Thyroid gland (tissue), 4 donors: ENCODE measurements at places on chromosomes 12 and 14. TPM values are rescaled to one million over a fixed set of nuclear protein-coding genes. Genes with fewer than 3 reads are reported as not detected.

GRCh38 chr12:27342536-27342935 is 9.9 kb downstream of the BMAL2 start:
- H3K4me1 ChIP-seq, result no peaks in the 10 kb centered on the region
- no peak for DNase-seq
- H3K4me3 ChIP-seq, result no peak overlapping the region
- H3K27ac ChIP-seq, result no peak overlapping the region

GRCh38 chr12:111773801-111774551 is 7.2 kb downstream of the ALDH2 start:
- DNase-seq, result peak; percentile 84
- H3K4me3 ChIP-seq, result no peak overlapping the region
- peak overlapping the region; percentile 93 for H3K27ac ChIP-seq
- no peaks in the 10 kb centered on the region for H3K27me3 ChIP-seq
- peaks cover 64% of the 10 kb centered on the region for H3K4me1 ChIP-seq
- no peaks in the 10 kb centered on the region for H3K36me3 ChIP-seq

GRCh38 chr14:38290601-38291188 is 34.8 kb upstream of the CLEC14A start:
- DNase-seq, result no peak
- no peaks in the 10 kb centered on the region for H3K27me3 ChIP-seq
- no peak overlapping the region for H3K4me3 ChIP-seq
- no peaks in the 10 kb centered on the region for H3K36me3 ChIP-seq
- H3K4me1 ChIP-seq, result no peaks in the 10 kb centered on the region

DNA sequence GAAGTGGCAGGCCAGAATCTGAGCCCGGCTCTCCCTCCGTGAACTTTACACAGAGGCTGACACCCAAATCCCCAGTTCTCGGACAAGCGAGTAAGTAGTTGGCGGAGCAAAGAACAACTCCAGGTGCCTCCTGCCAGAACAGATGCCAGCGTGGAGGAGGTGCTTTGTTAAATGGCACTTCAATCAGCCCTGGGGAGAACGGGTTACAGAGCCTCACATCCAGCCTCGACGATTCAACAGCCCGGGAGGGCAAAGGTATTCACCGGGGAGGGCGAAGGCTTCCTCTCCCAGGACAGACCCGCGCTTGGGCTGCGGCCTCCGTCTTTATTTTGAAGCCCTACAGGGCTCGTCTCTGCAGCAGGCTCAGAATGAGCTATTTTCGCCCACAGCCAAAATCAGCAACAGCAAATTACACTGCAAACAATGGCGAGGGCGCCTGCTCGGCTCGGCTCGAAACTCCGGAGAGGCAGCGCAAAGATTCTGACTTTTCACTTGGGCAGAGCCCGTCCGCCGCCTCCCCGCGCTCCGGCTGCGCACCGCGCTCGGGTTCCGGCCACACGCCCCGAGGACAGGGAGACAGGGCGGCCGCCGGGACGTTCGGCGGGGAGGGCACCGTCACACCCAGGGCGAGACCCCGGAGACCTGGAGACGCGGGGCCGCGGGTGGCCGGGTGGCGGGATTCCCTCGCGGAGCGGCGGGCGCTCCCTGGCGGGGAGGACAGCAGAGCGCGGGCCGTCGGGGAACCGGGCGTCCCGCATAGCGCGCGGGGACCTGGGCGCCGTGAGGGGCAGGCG is 811 bp downstream of the TMCC3 start:
- peak; percentile 56 for DNase-seq
- peak overlapping the region; percentile 93 for H3K4me3 ChIP-seq
- H3K36me3 ChIP-seq, result no peaks in the 10 kb centered on the region

DNA sequence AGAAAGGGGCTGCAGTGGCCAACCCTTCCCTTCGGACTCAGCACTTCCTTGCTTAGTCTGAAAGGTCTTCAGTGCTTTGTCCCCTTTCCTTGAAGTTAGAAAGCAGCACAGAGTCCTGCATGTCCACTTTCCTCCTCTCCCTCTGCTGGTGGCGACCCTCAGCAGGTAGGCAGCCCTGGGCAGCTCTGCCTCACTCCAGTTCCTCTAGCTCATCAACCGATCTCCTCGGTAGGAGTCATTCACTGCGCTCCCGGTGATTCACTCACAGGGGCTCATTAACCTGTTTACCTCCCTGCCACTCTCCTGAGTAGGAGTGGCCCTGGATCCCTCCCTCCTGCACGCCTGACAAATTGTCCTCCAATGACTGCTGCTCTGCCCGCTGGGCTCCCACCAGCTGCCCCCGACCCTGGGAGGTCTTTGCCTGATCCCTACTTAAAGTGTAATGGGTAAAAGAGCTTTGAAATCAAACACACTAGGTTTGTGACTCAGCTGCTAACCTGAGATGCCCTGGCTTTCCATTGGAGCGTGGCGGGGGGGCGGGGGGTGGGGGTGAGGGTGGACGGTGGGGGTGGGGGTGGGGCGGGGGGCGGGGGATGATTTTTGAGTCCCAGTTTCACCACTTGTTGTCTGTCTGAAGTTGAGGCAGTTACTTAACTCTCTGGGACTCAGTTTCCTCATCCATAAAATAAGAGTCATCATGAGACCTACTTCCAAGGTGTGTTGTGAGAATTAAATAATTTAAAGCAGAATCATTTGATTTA is 4.2 kb downstream of the SCNN1A start:
- peak overlapping the region; percentile 95 for H3K27ac ChIP-seq
- no peaks in the 10 kb centered on the region for H3K36me3 ChIP-seq
- H3K4me3 ChIP-seq, result no peak overlapping the region
- peak; percentile 89 for DNase-seq

DNA sequence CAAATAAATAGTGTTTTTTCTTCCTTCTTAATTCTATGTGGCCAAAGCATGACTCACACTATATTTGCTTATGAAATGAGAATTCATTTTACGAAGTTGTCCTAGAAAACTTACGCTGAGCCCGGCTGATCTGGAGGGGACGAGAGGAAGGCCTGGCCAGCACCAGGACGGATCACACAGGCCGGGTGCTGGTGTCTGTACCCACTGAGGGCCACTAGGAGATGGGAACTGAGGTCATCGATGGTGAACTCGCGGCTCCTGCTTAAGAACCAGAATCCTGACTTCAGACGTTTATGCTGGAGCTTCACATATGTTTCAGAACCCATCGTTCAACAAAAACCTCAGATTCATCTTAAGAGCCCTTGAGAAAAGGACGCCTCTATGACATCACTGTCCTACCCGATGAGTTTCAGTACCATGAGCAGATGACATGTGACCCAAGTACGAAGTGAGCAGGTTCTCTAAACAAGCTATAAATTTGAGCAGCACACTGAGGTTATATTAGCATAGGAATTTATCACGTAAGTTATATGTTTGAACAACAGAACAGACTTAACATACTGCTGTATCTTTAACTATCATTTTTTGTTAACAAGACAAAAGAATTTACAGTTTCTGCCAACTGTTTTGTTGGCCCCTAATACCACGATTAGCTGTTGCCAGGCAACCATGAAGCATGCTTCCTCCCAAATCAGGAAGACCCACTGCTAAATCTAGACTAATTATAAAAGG is 111.9 kb downstream of the FOXN3 start:
- H3K27me3 ChIP-seq, result no peaks in the 10 kb centered on the region
- no peak overlapping the region for H3K4me3 ChIP-seq
- DNase-seq, result no peak

DNA sequence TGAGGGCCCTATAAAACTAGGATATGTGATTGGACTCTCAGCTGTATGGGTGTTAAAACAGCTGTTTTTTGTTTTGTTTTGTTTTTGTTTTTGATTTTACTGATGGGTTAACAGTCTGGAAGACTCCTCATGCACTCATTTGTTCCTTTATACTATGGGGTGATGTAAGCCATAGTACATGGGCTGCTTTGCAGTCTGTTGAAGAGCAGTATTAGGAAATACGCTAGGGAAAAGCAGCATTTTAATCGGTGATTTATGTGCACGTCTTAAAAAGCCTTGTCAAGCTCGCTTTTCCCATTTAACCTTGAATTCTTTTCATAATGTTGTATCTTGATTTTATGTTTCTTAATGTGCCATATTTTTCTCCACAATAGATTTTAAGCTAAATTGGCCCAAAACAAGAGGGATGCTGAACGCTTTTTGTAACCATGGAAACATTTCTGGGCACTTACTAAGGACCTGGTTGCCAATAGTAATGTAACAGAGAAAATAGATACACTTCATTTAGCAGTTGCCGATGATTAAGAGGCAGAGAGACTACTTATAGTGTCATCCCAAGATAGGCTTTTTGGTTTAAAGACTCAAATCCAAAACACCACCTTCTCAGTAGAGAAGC is 244.0 kb downstream of the SNAPC1 start:
- no peak for DNase-seq
- no peaks in the 10 kb centered on the region for H3K27me3 ChIP-seq
- H3K27ac ChIP-seq, result no peak overlapping the region
- no peaks in the 10 kb centered on the region for H3K4me1 ChIP-seq
- no peak overlapping the region for H3K4me3 ChIP-seq

- no peak overlapping the region for H3K4me3 ChIP-seq
- no peaks in the 10 kb centered on the region for H3K27me3 ChIP-seq
- H3K27ac ChIP-seq, result no peak overlapping the region
- no peak for DNase-seq
- H3K36me3 ChIP-seq, result peaks cover 41% of the 10 kb centered on the region
Observed at GRCh38 chr14:74784634-74785033, 21.5 kb downstream of the YLPM1 start.

DNA sequence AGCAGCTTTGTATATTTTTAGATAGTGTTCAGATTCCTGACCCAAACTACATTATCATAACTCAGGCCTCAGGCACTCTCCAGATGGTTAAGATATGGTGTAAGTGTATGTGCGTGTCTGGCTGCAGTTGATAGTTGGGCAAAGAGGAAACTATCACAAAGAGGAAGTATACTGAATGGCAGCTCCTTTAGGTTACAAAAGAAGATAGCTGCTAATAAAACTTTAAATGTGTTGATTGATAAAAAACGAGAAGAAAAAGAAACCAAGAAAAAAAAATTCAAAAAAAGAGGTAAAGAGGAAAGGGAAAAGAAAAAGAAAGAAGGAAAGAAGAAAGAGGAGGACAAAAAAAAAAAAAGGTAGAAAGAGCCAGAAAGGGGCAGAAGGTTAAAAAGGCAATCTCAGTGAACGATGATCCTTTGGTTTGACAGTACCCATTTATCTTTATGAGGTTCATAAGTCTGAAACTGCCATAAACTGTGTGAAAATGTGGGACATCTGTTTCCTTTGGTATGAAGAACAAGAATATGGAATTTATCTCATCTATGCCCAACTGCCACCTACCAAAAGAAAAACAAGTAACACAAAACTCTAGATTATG is 42.2 kb downstream of the TAOK3 start:
- no peak overlapping the region for H3K27ac ChIP-seq
- no peak for DNase-seq
- no peaks in the 10 kb centered on the region for H3K4me1 ChIP-seq
- no peaks in the 10 kb centered on the region for H3K27me3 ChIP-seq
- no peaks in the 10 kb centered on the region for H3K36me3 ChIP-seq

GRCh38 chr12:1213618-1214205 is 222.7 kb downstream of the ERC1 start:
- no peaks in the 10 kb centered on the region for H3K27me3 ChIP-seq
- no peak overlapping the region for H3K4me3 ChIP-seq
- DNase-seq, result no peak
- H3K36me3 ChIP-seq, result no peaks in the 10 kb centered on the region
- peaks cover 5% of the 10 kb centered on the region for H3K4me1 ChIP-seq

- H3K27me3 ChIP-seq, result no peaks in the 10 kb centered on the region
- no peaks in the 10 kb centered on the region for H3K4me1 ChIP-seq
- H3K4me3 ChIP-seq, result no peak overlapping the region
- DNase-seq, result no peak
Observed at GRCh38 chr12:100755186-100755585, 39.4 kb upstream of the ANO4 start.

- H3K27ac ChIP-seq, result no peak overlapping the region
- H3K36me3 ChIP-seq, result no peaks in the 10 kb centered on the region
- no peak overlapping the region for H3K4me3 ChIP-seq
- H3K4me1 ChIP-seq, result no peaks in the 10 kb centered on the region
Observed at GRCh38 chr12:2536724-2537123, 258.0 kb upstream of the FKBP4 start.

GRCh38 chr14:51446771-51447170 is 204.9 kb upstream of the FRMD6 start:
- no peak overlapping the region for H3K4me3 ChIP-seq
- H3K27me3 ChIP-seq, result no peaks in the 10 kb centered on the region
- H3K27ac ChIP-seq, result no peak overlapping the region

DNA sequence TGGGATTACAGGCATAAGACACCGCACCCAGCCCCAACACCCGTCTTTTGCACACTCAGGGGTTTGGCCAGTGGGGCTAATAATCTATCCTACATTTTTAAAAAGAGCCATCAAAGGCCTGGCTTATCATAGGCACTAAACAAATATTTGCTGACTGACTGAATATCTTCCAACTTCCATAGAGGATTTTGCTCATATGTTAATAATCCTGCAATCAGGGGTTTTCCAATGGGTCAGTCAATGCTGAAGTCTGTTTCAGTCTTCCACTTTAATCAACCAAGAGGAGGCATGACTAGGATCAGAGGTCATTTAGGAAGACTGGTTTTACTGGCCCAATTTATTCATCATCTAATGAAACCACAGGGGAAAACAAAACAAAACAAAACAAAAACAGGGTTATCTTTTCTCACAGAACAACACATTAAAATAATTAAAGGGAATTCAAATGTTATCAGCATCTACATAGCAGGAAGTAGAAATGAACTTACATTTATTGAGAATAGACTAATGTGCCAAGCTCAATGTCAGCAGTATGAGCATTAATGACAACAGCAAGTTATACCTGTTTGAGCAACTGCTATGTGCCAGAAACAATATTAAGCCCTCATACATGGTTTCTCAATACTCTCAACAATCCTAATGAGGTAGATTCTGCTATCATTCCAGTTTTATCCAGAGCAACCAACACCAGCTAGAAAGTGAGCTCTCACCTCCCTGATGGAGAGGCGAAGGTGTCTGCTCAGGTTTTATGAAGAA is 372.2 kb downstream of the EGLN3 start:
- no peak overlapping the region for H3K4me3 ChIP-seq
- no peak overlapping the region for H3K27ac ChIP-seq
- H3K36me3 ChIP-seq, result no peaks in the 10 kb centered on the region
- H3K27me3 ChIP-seq, result no peaks in the 10 kb centered on the region

GRCh38 chr12:4270016-4270830 is 3.3 kb upstream of the CCND2 start:
- H3K36me3 ChIP-seq, result no peaks in the 10 kb centered on the region
- H3K27me3 ChIP-seq, result no peaks in the 10 kb centered on the region
- peak overlapping the region; percentile 46 for H3K4me3 ChIP-seq
- peaks cover 25% of the 10 kb centered on the region for H3K4me1 ChIP-seq
- DNase-seq, result no peak
- H3K27ac ChIP-seq, result peak overlapping the region; percentile 97

GRCh38 chr12:121789233-121789781 is 4.2 kb downstream of the RHOF start:
- no peak overlapping the region for H3K4me3 ChIP-seq
- no peaks in the 10 kb centered on the region for H3K36me3 ChIP-seq
- no peaks in the 10 kb centered on the region for H3K27me3 ChIP-seq
- peak overlapping the region; percentile 48 for H3K27ac ChIP-seq
- no peak for DNase-seq

GRCh38 chr14:60648249-60648933 is 886 bp downstream of the SIX1 start:
- no peaks in the 10 kb centered on the region for H3K36me3 ChIP-seq
- no peak for DNase-seq
- peak overlapping the region; percentile 10 for H3K27ac ChIP-seq

Gene PWP1
- total RNA-seq, result 90.2 TPM

Gene MSI1
- total RNA-seq, result not detected

Gene DLGAP5
- 0.42 TPM for total RNA-seq

Gene WNT1
- total RNA-seq, result not detected

Gene MMP19
- 4.0 TPM for total RNA-seq

Gene JKAMP
- total RNA-seq, result 85.7 TPM

Gene OR6C6
- total RNA-seq, result not detected

Gene FOXM1
- not detected for total RNA-seq
